ENCODE measurements at places on chromosomes 7 and 10. TPM values are rescaled to one million over a fixed set of nuclear protein-coding genes. Genes with fewer than 3 reads are reported as not detected.

VPS37D gene
- 0.81 TPM for total RNA-seq

PSD gene
- 17.8 TPM for total RNA-seq

NYAP1 gene
- 0.75 TPM for total RNA-seq

CALHM3 gene
- not detected for total RNA-seq

ABCB4 gene
- not detected for total RNA-seq

DGKB gene
- not detected for total RNA-seq

DNA sequence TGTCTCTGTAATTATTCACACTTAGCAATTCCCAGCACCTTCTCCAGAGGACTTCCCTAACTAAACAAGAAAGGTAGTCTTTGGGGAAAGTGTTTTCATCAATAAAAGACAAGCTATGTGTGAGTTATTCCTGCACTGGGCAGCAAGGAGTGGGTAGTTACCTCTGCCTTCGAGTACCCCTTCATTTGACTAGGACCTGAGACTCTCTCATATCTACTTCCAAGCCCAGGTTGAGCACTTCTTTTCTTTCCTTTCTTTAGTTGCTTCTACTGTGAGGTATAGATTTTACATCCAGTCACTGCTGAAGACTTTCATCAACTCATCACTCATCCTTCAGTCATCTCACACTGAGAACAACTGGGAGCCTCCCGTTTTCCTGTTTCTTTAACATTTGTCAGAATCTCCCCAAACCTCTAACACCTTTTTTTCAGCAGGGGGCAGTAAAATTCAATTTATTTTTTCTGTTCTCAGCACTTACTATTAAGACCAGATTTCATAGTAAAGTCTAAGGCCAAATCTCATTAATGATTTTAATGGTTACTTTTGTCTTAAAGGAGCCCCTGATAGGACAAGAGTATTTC lies 80.1 kb upstream of the PRSS1 start:
- H3K27ac ChIP-seq, result no peak overlapping the region
- peaks cover 9% of the 10 kb centered on the region for H3K4me1 ChIP-seq
- no peak for DNase-seq
- H3K27me3 ChIP-seq, result no peaks in the 10 kb centered on the region
- H3K36me3 ChIP-seq, result no peaks in the 10 kb centered on the region

GRCh38 chr7:33640741-33641140 lies 264.6 kb upstream of the BMPER start:
- H3K27me3 ChIP-seq, result no peaks in the 10 kb centered on the region
- H3K4me1 ChIP-seq, result no peaks in the 10 kb centered on the region
- no peaks in the 10 kb centered on the region for H3K36me3 ChIP-seq
- H3K4me3 ChIP-seq, result no peak overlapping the region
- no peak for DNase-seq

DNA sequence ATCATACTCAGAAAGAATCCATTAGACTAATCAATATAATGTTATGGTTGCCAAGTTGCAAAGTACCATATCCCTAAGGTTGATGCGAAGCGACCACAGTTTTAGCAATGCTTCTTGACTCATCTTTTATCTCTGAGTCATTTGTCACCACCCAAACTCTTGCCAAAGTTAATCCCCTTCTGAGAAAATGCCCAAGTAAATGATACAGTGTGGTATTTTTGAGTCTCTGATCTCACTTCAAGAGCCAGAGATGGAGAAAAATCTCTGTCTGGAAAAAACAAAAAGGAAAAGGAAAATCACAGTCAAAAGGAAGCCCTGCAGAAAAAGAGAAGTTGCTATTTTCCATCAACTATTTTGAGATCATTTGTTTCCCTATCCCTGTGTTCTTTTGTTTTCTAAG lies 26.7 kb upstream of the OTUD1 start:
- no peak for DNase-seq
- H3K4me1 ChIP-seq, result no peaks in the 10 kb centered on the region
- H3K27ac ChIP-seq, result no peak overlapping the region
- H3K4me3 ChIP-seq, result no peak overlapping the region
- H3K27me3 ChIP-seq, result no peaks in the 10 kb centered on the region

DNA sequence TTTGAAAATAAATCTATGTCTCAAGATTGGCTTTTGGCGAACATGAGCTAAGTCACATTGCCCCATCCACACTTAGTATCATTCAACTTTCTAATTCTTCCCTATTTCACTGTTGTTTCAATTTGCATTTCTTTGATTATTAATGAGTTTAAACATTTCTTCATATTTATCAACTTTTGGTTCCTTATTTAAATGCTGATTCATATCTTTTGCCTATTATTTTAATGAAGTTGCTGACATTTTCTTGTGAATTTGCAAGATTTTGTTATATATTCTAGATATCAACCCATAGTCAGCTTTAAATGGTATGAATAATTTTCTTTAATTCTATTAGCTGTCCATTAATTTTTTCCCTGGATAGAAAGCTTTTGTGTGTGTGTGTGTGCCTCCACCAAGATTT lies 14.4 kb upstream of the TSGA13 start:
- H3K27me3 ChIP-seq, result no peaks in the 10 kb centered on the region
- no peak for DNase-seq
- H3K36me3 ChIP-seq, result no peaks in the 10 kb centered on the region
- H3K4me1 ChIP-seq, result no peaks in the 10 kb centered on the region

DNA sequence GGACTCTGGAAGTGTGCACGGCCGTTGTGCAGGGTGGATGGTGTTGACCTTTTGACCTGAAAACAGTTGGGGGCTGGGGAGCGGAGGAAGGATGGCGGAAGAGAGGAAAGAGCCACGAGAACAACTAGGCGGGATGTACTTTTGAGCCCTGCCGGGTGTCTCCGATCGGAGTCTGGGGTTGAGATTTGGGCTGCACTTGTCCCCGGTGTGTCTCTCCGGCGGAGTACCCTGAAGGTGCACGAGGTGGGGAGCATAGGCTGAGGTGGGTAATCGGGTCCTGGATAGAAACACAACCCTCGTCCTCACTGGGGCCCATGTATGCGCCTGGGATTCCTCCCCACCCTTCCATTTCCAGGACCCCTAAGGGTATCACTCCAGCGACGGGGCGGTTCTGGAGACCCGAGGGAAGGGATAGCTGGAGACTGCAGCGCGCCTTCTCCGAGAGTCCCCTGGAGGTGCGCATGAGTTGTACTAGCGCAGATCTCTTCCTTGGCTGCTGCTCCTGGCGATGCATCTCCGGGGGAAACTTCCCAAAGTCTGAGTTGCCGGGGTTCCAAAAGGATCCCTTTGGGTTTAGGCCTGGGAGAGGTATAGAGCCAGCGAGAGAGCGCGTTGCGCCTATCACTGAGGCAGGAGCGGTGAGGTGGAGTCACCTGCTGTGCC lies 4.6 kb upstream of the HMX2 start:
- DNase-seq, result no peak
- H3K36me3 ChIP-seq, result no peaks in the 10 kb centered on the region
- no peak overlapping the region for H3K27ac ChIP-seq
- H3K4me3 ChIP-seq, result no peak overlapping the region
- peaks cover 97% of the 10 kb centered on the region for H3K27me3 ChIP-seq

- no peak for DNase-seq
- peaks cover 33% of the 10 kb centered on the region for H3K4me1 ChIP-seq
- H3K36me3 ChIP-seq, result no peaks in the 10 kb centered on the region
- no peaks in the 10 kb centered on the region for H3K27me3 ChIP-seq
- no peak overlapping the region for H3K4me3 ChIP-seq
Observed at GRCh38 chr10:43821103-43821502, 172.4 kb upstream of the ZNF32 start.

DNA sequence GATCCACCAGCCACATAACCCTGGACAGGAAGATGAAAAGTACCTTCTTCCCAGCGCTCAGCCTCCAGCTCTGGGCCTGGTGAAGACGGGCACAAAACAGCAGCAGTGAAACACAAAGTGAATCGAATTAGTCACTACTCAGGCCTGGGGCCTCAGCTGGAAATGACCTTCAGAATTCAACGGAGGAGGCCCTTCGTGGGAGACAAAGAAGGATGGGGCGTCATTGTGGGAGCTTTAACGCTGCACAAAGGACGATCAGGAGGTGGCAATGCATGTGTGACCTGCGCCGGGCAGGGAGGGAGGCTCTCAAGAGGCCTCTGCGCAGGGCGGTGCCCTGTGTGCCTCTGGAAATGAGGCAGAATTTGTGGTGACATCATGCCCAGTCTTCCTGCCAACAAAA lies 161.9 kb downstream of the DNAJB6 start:
- no peak overlapping the region for H3K4me3 ChIP-seq
- H3K27ac ChIP-seq, result no peak overlapping the region
- no peak for DNase-seq
- H3K4me1 ChIP-seq, result peaks cover 34% of the 10 kb centered on the region

DNA sequence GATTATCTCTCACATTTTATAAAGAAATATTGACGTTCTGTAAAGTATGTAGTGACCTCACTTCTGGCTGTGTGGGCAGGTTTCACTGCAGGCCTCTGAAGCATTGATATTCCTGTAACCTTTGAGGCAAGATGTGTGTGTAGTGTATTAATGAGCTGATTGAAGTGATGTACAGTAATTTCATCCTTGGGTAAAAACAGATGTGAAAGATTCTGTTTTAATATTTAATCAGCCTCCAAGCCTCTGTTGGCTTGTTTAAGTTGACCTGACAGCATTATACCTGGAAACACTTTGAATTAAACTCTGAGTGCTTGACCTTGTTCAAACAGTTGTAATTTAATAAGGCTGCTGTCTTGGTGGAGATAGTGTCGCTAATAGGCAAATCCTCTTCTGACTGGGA lies 74.9 kb downstream of the KAT6B start:
- H3K36me3 ChIP-seq, result no peaks in the 10 kb centered on the region
- no peaks in the 10 kb centered on the region for H3K27me3 ChIP-seq
- no peak for DNase-seq
- no peak overlapping the region for H3K4me3 ChIP-seq
- H3K27ac ChIP-seq, result no peak overlapping the region

GRCh38 chr10:24202181-24202570 lies 6.8 kb upstream of the KIAA1217 start:
- no peak overlapping the region for H3K27ac ChIP-seq
- peaks cover 5% of the 10 kb centered on the region for H3K27me3 ChIP-seq
- DNase-seq, result no peak
- no peaks in the 10 kb centered on the region for H3K36me3 ChIP-seq

DNA sequence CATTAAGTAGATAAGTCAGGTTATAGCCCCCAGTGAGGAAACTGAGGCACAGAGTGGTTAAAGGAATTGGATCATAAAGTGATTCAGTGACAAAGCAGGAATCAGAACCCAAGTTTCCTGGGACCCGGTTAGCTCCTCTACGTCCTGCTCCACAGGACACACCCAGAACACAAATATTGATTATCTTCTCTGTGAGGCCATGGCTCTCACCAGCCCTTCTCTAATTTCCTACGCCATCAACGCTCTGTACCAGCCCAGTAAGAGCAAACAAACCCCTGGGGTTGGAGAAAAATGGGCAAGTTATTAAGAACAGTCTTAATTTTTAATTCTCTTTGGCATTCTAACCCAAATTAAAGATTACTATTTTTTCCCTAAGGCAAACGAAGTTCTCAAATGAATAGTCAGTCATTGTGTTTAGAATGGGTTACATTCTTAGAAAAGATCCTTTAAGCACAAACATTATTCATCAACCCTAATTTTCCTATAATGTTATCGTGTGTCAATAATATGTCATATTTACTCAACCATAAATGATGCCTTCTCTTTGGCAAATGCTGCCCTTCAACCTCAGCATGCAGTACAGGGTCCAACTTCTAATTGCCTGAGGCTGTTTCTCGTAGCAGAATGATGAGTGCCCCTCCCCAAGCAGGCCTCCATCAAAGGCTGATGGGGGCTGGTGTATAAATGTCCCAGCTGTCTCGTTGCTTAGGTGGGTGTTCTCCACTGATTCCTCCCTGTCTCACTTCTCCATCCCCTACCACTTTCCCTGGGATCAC lies 25.4 kb upstream of the TM9SF3 start:
- DNase-seq, result no peak
- H3K4me3 ChIP-seq, result no peak overlapping the region

DNA sequence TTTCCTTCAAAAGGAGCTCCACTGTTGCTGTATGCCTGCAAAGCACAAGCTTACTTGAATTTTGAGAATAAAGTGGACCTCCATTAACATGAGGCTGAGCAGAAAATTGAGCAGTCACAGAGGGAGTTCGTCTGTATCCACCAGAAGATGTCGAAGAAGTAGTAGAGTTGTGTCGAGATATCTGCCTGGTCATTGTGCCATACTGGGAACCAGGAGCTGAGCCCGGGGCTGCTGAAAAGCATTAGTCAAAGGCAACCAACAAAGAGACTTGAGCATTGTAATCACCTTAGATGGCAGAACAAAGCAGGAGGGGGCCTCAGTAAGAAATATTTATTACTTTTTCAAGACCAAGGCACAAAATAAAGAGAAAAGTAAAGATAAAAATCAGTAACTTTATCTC lies 61.5 kb downstream of the PDSS1 start:
- no peaks in the 10 kb centered on the region for H3K27me3 ChIP-seq
- H3K4me3 ChIP-seq, result no peak overlapping the region
- H3K27ac ChIP-seq, result no peak overlapping the region
- peaks cover 50% of the 10 kb centered on the region for H3K36me3 ChIP-seq
- no peak for DNase-seq

DNA sequence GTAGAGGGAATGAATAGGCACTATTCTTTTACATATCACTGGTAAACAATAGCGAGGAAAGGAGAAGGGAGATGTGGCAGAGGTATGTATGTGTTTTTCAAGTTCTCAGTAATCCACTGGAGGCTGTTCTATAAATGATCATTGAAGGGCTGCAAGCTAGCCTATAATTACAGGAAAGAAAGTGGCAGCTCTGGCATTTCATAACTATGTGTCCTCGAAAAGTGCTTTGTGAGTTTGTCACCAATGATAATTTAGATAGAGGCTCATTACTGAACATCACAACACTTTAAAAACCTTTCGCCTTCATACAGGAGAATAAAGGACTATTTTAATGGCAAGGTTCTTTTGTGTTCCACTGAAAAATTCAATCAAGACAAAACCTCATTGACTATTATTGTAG lies 235.1 kb downstream of the FOXP2 start:
- H3K27ac ChIP-seq, result no peak overlapping the region
- DNase-seq, result no peak
- H3K27me3 ChIP-seq, result no peaks in the 10 kb centered on the region
- no peaks in the 10 kb centered on the region for H3K4me1 ChIP-seq
- no peaks in the 10 kb centered on the region for H3K36me3 ChIP-seq

- H3K27me3 ChIP-seq, result no peaks in the 10 kb centered on the region
- H3K4me1 ChIP-seq, result peaks cover 25% of the 10 kb centered on the region
- peak overlapping the region; percentile 18 for H3K4me3 ChIP-seq
- H3K36me3 ChIP-seq, result no peaks in the 10 kb centered on the region
Observed at GRCh38 chr10:329361-330099, 194.3 kb downstream of the ZMYND11 start.

- no peak overlapping the region for H3K4me3 ChIP-seq
- no peaks in the 10 kb centered on the region for H3K4me1 ChIP-seq
Observed at GRCh38 chr10:118092209-118092608, 45.5 kb upstream of the RAB11FIP2 start.

DNA sequence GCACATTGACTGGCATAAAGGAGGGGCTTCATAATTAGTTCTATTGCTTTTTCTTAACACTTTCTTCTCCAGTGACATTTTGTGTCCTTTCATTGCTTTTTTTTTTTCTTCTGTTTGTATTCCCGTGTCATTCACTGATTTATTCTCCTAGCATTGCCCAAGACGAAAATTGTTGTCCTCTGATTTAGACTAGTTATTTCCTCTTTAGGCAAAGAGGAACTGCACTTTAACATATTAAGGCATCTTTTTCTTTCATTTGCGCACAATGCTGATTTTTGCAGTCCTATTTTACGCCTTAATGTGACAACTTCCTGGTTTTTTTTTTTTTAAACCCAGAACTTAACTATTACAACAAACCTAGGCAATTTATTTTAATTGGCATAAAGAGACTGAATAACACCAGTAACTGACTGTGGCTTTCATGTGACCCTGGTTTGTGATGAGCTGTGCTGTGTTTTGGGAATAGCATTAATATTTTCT lies 39.7 kb downstream of the ARID5B start:
- no peaks in the 10 kb centered on the region for H3K27me3 ChIP-seq
- H3K36me3 ChIP-seq, result peaks cover 18% of the 10 kb centered on the region
- no peak for DNase-seq

Data from CD4-positive, alpha-beta T cell (primary cell).